Putamen (tissue), 1 donor: ENCODE measurements at places on chromosomes 5 and 9.
A peak's percentile ranks its signal among the peaks of the same experiment; 100 is the strongest.

DNA sequence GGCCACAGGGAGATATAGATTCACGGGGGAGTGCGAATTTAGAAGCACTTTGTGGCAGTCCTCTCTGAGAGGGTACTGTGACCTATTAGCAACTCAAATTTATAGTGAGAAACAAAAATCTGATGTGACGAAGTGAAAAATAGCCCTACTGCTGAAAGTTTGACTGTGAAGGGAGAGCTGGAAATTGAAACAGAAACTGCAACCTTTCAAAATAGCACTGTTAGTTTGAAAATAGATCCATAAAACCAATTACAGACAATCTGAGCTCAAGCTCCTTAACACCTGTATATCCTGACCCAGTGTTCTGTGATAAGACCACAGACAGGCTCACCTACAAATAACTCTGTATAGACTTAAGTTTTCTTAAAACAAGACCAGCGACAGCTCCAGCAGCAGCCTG lies 420.1 kb downstream of the IRX1 start:
- DNase-seq = no peak

GRCh38 chr5:148455185-148455584 lies 71.4 kb downstream of the FBXO38 start:
- DNase-seq = no peak

DNA sequence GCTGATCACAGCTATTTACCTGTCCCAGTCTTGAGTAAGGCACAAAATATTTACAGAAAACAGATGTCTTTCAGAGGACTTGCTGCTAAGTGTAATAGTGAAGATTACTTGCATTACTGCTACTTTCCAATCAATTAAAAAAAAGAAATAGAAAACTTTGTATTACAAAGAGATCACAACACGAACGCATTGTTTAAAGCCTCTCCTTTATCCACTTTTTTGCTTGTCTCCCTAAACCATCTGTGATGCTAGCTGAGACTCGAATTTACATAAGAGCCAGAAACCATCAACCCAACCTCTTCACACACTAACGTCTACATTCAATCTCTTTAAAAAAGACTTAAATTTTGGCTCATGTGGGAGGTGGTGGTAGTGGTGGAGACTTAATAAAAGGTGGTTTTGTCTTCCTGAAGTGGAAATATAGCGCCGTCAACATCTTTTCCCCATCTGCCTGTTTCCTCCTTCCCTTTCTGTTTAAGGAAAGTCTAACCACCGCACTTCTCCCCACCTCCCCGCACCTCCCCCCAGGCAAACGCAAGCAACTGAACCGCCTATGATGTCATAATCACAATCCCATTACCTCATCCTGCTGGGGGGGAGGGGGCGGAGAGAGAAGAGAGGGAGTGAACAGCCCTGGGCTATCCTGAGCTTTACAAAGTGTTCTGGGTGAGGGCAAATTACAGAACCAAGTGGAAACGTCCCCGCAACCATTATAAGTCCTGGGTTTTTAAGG lies 948 bp upstream of the FAM53C start:
- peak; percentile 88 for DNase-seq

- DNase-seq = no peak
These were observed 261.8 kb downstream of the ASTN2 start for GRCh38 chr9:117153021-117153420.

GRCh38 chr5:143141652-143142051 lies 261.8 kb downstream of the NR3C1 start:
- no peak for DNase-seq

DNA sequence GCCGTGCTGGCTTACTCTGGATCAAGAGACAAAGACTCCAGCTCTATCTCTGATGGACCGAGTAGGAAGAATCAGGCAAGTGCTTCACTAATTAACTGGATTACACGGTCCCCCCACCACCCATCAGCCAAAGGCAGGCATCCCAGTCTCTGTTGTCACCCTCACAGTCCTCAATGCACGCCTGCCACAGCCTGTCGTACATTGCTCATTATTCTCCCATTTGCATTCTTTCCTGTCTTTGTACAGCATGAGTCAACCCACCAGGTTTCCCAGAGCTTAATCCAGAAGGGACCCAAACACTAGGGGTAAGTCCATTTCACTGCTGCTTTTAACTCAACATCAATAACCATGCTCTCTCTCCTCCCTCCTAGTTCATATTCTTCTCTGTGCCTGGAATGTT lies 44.4 kb downstream of the PCA3 start:
- no peak for DNase-seq
